Kidney (tissue), 22 donors: ENCODE measurements at places on chromosomes 3 and 15. TPM values are rescaled to one million over a fixed set of nuclear protein-coding genes. Genes with fewer than 3 reads are reported as not detected.

The TAMM41 gene
- 19.4 TPM for total RNA-seq

The CNTN4 gene
- 13.4 TPM for total RNA-seq

The P2RY13 gene
- total RNA-seq: 2.5 TPM

The GLDN gene
- 4.0 TPM for total RNA-seq

- H3K27me3 ChIP-seq: no peaks in the 10 kb centered on the region
- no peak for DNase-seq
- no peak overlapping the region for H3K4me3 ChIP-seq
- no peaks in the 10 kb centered on the region for H3K36me3 ChIP-seq
Measured at GRCh38 chr3:152094406-152094805, 174.3 kb upstream of the MBNL1 start.

DNA sequence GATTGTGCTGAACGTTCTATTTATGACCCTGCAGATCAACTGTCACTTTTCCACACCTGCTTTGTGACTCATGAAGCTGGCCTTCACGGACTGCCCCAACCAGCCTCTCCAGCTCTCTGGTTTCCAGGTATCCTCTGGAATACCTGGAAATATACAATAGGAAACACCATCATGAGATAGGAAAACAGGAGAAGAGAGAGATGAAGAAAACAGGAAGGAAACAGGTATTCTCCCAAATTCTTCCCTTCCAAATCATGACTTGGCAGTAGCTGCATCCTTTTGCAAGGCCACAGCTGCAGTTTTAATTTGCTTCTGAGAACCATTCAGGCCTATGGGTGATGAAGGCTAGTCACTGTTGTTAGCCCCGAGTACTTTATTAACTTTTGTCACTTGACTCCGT is 909.1 kb downstream of the EPHA3 start:
- no peak for DNase-seq
- no peaks in the 10 kb centered on the region for H3K27me3 ChIP-seq
- no peak overlapping the region for H3K4me3 ChIP-seq
- H3K36me3 ChIP-seq: no peaks in the 10 kb centered on the region
- no peaks in the 10 kb centered on the region for H3K4me1 ChIP-seq
